ENCODE measurements at places on chromosomes 16 and 17. TPM values are rescaled to one million over a fixed set of nuclear protein-coding genes. Genes with fewer than 3 reads are reported as not detected.

- no peak for DNase-seq
Observed at GRCh38 chr16:5523829-5524228, 426.2 kb upstream of the EEF2KMT start.

DNA sequence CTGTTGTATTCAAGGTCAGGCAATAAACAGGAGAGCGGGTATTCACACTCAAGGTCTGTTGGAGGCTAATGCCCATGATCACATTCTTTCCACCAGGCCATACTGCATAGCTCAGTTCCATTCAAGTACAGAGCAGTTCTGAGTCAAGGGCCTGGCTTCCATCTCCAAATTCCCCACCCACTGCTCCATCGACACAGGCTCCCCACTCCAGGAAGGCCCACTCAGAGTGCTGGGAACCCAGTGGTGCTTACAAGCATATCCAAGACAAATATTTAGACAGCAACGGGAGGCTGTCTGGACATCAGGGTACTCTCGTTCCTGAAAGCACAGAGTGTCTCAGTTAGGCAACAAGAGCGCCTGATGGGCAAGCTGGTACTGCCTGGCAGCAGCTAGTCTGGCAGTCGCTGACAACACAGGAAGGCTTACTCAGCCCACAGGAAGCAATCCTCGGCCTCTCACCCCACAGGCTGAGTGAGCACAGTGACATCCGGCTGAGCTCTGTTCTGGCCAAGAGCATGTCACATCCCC, 40.9 kb downstream of the RFFL start:
- peak; percentile 63 for DNase-seq

DNA sequence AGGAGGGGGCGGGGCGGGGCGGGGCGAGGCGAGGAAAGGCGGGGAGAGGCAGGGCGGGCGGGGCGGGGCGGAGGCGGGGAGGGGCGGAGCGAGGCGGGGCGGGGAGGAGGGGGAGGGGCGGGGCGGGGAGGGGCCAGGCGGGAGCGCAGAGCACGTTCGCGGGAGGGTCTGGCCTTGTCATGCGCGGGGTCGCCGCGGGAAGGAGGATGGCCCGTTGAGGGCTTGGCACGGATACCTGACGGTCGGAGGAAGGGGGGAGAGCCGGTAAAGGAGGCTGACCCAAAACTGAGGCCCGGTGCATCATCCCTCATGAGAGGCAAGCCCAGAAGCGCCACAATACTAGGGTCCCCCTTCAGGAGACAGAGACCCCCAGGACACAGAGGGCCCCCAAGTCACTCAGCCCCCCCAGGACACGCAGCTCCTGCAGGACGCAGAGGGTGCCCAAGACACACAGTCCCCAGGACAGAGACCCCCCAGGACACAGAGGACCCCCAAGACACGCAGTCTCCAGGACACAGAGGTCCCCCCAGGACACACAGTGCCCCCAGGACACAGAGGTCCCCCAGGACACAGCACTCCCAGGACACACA, 593 bp upstream of the WDR45B start:
- DNase-seq, result peak; percentile 85

- DNase-seq, result no peak
Observed at GRCh38 chr16:28596840-28597691, at the start of gene SULT1A2. Gene SULT1A2, minus strand, starts transcription at chr16:28597050. Its CDS starts 1,120 bp downstream, at chr16:28595930.

GRCh38 chr17:30808785-30809286, 15.7 kb downstream of the CRLF3 start:
- DNase-seq, result no peak

- peak; percentile 59 for DNase-seq
Observed at GRCh38 chr17:40363111-40363827, 1.3 kb downstream of the GJD3 start.

GRCh38 chr16:86452451-86452850, 57.9 kb upstream of the FOXF1 start:
- DNase-seq, result no peak

- DNase-seq, result no peak
Observed at GRCh38 chr16:6510261-6510660, 822.4 kb upstream of the RBFOX1 start.

DNA sequence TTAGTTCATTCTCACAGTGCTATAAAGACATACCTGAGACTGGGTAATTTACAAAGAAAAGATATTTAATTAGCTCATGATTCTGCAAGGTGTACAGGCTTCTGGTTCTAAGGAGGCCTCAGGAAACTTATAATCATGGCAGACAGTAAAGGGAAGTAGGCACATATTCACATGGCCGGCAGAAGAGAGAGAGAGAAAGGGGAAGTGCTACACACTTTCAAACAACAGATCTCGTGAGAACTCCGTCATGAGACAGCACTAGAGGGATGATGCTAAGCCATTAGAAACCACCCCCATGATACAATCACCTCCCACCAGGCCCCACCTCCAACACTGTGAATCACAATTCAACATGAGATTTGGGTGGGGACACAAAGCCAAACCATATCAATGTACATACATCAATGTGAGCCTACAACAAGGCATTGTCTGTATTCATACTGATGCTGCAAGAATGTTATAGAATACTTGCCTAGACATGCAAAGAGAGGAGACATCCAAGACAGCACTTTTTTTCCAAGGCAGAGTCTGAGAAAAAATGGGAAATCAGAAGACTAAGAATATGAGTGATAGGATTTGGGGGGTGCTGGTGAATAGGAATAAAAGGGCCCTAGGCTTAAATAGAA, 114.8 kb upstream of the XYLT1 start:
- DNase-seq, result no peak

- no peak for DNase-seq
Observed at GRCh38 chr16:5647051-5647450, 549.5 kb upstream of the EEF2KMT start.

- DNase-seq, result no peak
Observed at GRCh38 chr16:927931-928330, 42.9 kb downstream of the LMF1 start.

- peak; percentile 62 for DNase-seq
Observed at GRCh38 chr17:21039839-21040575, 2.8 kb downstream of the USP22 start.

DNA sequence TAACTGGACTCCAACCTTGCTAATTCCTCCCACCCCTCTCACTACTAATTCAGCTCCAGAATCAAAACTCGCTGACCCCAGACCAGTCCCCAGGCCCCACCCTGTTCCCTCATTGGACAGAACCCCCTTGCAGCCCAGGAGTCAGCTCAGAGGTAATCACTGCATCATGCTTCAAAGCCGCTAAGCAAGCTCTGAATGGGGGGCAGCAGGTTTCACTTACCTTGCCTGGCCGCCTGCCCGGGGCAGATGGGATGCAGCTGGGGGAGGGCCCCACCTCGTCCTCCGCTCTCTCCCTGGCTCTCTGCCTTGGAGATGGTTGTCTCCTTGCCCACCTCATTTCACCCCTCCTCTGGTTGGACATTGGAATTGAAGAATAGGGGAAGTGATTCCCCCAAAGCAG, 4.8 kb upstream of the NGFR start:
- DNase-seq, result no peak

- peak; percentile 96 for DNase-seq
Observed at GRCh38 chr17:40068917-40069750, 6.4 kb downstream of the THRA start.

DNA sequence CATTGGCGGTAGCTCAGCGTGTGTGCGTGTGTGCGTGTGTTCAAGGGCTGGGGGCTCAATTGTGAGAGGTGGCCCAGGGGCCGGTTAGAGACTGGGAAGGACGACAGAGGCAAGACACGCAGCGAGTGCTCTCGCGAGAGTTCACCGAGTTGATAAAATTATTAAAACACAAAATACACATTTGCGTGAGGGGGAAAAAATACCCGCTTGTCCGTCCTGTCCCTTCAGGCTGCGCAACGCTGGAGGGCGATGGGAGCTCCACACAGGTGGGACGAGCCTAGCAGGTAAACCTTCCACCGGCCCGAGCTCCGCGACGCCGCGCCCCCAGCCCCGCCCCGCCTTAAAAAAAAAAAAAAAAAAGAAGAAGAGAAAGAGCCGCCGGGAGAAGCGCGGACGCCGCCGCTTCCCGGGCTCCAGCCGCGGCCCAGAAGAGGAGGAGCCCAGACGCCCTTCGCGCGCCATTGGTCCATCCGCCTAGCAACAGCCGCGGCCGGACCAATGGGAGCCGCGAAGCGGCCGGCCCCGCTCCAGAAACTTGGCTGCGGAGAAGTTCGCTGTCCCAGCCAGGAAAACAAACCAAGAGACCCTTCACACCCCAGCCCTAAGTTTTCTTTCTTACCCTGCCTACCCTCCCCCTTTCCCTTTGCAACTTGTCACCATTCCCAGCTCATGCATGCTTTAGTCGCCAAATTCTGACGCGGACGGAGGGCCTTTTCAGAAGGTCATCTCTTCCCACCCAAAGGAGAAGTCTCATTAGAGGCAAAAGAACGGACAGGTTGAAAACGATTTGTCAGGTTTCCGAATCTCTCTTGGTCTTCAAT, 169.9 kb upstream of the MAF start:
- DNase-seq, result peak; percentile 94

- DNase-seq, result no peak
Observed at GRCh38 chr16:85810097-85810741, 10.7 kb downstream of the COX4I1 start.

DNA sequence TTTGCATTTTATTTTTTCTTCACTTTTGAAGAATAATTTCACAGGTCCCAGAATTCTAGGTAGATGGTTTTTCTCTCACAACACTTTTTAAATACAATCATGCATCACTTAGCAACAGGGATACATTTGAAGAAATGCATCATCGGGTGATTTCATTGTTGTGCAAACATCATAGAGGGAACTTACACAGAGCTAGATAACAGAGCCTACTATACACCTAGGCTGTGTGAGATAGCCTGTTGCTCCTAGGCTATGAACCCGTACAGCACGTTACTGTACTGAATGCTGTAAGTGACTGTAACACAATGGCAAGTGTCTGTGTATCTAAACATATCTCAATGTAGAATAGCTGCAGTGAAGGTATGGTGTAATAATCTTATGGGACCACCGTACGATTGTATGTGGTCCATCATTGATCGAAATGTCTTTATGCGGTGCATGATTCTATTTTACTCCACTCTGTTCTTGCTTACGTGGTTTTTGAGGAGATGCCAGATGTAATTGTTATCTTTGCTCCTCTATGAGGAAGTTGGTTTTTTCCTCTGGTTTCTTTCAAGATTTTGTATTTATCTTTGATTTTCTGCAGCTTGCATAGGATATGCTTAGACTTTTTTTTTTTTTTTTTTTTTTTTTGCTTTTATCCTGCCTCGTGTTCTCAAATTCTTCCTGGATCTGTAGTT, 35.5 kb upstream of the TMEM92 start:
- DNase-seq, result no peak

DNA sequence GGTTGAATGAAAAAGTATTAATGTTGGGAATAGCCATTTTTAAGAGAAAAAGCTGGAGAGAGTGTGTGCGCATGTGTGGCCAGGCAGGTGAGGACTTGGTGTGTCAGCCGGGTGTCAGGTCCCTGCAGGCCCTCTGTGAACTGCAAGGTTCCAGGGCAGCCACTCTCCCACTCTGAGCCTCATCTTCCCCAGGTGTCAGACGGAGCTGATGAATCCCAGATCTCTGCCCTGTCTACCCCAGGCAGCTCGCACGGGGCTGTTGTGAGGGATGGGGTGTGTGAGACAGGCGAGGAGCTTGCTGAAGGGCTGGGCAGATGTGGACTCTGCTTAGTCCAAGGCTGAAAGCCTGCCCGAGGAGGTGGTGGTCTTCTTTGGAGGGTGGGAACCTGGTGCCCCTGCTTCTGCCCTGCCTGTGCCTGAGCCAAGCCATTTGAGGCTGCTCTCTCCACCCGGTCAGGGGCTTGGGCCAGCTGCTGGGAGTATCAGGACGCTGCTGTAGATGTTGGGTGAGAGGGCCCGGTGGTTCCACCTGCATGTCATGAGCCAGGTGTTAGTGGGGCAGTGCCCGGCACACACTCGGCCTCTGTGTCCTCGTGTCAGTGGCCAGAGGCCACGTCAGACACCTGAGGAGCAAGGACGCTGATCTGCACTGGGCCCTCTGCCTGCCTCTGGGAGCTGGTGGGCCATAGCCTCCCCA, 122.4 kb downstream of the RAB11FIP4 start:
- no peak for DNase-seq

DNA sequence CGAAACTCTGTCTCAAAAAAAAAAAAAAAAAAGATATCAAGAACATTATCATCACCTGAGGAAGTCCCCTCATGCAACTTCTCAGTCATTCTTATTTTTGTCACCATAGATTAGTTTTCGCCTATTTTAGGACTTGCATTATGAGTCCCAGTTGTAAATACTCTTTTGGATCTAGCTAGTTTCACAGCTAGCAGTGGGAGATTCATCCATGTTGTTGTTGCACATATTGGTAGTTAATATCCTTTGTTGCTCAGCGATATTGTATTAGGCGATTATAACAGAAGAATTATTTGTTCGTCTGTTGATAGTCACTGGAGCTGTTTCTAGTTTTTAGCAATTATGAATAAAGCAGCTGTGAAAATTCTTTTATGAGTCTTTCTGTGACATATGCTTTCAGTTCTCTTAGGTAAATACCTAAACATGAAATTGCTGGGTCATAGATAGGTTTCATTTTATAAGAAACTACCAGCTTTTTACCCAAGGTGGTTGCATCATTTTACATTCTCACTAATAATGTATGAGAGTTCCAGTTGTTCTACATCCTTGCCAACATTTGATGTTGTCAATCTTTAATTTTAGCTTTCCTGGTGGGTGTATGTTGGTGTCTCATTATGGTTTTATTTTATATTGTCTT, 40.7 kb upstream of the MAP3K14 start:
- no peak for DNase-seq

- DNase-seq, result no peak
Observed at GRCh38 chr16:67862623-67863583, 9.9 kb upstream of the EDC4 start.

The MYH8 gene
- total RNA-seq, result not detected

The GLIS2 gene
- total RNA-seq, result 39.4 TPM

The ADAMTS18 gene
- 1.4 TPM for total RNA-seq

The SYT17 gene
- 8.2 TPM for total RNA-seq

The HOXB2 gene
- 23.1 TPM for total RNA-seq

The PIRT gene
- not detected for total RNA-seq

The HCRT gene
- total RNA-seq, result not detected

The KRT13 gene
- 0.62 TPM for total RNA-seq

The TMEM95 gene
- total RNA-seq, result not detected
